ENCODE measurements at places on chromosomes 4 and X.

DNA sequence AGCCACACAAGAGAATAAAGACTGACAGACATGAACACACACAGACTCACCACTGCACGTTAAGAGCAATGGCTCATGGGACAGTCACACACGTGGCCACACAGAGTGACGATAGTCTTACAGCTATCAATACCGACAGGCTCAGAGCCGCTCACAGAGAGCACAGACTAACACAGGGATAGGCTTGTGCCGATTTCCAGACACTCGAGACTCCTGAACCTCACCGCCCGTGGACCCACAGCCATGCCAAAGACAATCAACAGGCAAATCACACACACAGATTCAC, 716 bp upstream of the SLC38A5 start:
- DNase-seq = no peak

DNA sequence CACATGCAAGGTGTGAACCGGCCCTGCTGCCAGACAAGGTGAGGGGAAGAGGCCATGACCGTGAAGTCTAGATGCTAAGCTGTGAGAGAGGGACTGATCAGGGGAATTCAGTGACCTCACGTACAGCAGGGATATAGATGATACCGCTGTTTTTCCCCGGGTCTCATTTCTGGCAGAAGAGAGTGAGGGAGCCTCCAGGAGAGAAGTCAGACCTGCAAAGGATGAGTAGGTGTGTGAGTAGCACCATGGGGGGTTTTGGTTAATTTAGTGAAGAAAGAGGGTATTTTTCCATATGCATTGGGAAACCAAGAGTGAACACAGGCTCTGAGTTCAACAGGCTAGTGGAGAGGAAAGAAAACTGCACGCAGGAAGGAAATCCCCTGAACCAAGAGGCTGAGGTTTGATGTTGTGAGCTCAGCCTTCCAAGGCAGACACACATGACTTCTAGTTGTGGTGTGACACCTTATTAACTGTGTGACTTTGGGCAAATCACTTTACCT, 127.6 kb upstream of the GATB start:
- DNase-seq = no peak

DNA sequence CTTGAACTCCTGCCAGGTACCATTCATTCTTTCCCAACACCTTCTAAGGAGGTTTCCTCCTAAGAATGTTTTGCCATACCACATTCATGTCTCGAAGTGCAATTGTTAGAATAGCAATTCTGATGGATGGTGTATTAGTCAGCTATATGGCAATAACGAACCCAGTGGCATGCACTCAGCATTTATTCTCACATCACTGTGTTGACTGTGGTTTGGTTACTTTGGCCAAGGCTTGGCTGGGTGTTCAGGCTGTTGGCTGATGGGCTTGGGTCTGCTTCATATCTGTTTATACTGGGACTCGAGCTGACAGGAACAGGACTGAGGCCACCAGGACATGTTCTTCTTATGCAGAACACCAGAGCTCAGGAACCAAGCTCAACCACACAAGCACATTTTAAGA, 31.7 kb downstream of the PSAPL1 start:
- no peak for DNase-seq

DNA sequence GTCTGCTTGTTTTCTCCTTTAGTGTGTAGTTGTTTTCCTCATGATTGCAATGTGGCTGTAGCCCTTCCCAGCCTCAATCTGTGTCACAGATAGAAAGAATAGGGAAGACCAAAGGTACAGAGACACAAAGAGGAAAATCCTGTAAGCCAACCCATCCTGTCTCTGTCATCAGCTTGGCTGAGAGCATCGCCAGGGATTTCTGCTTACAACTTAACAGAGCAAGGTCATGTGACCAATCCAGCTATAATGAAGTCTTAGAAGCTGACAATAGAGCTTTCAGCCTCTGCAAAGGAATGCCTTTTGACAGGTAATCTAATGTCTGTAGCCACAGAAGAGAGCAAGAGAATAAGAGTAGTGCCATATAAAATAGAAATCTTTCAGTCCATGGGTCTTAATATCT, 1598.0 kb upstream of the AGA start:
- peak; percentile 7 for DNase-seq

DNA sequence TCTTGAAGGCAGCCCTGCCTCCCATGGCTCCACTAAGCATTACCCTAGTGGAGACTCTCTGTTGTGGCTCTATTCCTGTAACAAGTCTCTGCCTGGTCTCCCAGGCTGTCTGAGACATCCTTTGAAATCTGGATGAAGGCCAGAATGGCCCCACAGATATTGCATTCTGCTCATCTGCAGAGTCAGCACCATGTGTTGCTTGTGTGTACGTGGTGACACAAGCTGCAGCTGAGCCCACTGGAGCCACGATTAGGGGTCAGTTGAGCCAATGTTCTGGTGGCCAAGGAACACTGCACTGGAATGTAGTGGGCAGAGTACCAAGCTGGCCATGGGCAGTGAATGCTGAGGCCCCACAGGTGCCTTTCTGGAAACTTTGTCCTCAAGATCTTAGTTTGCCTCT, 29.2 kb downstream of the GRID2 start:
- DNase-seq = no peak

DNA sequence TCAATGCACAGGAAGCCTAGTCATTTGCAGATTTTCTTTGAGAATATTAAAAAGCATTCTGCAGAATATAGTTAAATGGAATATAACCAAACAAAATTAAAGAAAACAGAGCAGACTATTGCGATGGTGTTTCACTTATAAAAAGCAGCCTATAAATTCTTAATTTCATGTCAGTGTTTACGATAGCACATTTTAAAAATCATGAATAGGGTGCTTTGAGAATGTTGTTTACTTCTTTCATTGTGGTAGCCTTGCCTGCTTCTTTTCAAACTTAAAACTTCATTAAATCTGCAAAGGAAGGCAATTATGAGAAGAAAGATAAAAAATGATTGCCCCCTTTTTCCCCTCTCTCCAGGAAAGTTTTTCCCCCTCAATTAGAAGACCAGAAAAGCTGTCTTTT, 748.6 kb downstream of the CCSER1 start:
- no peak for DNase-seq

DNA sequence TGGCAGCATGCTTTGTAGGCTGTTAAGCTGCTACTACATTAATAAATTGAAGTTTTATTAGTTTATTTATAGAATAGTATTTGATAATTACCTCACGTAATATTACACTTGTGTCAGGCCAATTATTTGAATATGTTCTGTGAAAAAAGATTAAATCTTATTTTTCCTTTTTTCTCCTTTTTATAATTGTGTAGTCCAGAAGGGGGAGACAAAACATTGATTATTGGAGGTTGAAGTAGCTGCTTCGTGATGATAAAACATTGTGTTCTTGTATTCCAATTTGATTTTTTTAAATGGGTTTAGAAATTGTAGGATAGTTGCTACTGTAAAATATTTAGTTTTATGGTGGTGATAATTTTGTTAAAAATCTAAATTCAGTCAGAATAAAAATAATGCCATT, 85.7 kb downstream of the DIAPH2 start:
- DNase-seq = no peak

DNA sequence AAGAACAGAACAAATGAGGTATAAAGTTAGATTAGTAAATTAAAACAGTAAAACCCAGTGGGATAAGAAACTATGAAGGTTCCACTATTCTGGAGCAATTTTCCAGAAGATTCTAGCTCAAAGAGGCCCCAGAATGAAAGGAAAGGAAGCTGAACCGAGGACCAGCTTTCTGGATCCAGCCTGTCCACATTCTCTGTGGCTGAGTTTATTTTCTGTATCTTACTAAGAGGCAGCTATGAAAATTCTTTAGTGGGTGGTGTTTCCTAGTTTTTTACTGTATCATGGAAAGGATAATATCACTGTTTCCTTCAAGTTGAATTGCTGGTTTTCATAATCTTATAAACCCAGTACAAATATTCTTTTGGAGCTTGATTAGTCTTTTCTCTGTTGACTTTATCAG, 11.8 kb downstream of the DAPP1 start:
- no peak for DNase-seq

DNA sequence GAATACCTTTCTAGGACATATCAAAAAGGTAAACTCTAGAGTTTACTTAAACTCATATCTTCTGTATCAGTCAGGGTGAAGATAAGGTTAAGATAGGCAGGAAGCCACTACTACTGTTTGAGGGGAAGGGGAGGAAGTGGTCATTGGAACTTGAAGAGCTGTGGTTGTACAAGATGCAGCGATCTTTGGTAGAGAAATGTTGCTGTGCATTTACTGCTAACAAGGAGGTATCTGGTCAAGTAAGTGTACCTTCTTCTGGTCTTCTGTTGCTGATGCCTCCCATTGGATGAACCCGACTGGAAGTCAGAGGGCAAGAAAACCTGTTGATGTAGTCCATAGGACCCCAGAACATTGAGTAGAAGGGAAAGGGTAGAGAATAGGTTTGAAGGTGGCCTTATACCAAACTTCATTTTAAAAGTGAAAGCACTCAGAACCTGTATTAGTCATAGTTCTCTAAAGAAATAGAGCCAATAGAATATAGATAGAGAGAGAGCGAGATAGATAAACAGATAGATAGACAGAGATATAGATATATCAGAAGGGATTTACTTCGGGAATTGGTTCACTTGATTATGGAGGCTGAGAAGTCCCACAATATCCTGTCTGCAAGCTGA, 47.9 kb upstream of the TSPAN5 start:
- DNase-seq = no peak

DNA sequence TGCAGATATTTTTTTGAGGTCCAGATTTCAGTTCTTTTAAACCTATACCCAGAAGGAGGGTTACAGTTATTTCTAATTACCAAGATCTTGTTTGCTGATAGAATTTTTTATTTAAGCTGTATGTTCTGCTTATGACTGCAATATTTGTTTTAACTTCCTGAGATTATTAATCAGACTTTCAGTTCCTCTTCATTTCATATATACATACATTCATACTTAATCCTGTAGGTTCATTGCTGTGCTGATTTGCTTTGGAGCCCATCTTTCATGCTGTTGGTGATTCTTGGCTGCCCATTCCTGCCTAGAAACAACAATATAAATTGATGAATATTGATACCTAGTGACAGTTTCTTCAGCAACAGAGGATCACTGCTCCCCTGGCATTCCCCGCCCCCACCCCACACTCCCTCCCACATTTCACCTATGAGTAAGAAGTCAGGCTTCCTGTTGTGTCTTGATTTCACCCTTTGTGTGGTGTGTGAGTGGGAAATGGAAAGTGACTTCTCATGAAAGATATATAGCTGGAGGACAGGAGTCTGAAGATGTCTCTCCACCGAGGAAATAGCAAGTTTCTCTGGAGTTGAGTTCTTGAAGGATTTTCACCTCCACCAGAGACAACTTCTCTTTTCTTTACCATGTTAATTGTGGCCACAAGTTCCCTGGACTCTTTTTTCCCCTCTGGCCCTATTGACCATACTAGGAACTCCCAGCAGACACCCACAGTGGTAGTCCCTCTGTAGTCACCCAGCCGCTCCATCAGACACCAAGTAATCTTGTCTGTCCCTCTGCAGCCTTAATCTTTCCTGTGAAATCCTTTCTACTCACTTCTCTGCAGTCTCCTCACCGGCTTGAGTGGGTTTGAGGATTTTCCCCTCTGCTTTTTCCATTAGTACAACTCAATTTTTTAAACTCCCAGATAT, 118.4 kb downstream of the ASB9 start:
- no peak for DNase-seq

- DNase-seq = no peak
Measured at GRCh38 chr4:153418558-153418957, 47.6 kb upstream of the TMEM131L start.

DNA sequence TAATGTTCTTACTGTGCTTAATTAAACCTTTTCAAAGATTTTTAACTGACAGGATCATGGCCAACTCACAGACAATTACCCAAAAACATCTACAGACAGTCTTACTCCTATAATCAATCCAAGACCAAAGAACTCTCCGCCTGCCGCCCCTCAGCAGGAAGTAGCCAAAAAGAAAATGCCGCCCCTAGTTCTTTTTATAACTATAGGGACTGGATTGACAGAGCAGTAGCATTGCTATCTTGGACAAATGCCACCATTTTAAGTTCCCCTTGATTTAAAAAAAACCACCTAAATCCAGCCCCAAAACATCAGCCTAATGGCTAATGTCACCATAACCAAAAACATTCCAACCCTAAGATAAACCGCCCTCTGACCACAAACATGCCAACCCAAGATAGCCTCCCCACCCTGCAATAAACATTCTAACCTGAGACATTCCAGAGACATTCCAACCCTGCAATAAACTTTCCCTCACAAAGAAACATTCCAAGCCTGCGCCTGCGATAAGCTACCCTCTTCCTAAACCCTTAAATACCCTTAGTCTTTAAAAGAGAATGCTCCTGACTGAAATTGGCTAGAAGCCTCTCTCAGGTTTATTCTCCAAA, 77.0 kb downstream of the COQ2 start:
- DNase-seq = no peak

DNA sequence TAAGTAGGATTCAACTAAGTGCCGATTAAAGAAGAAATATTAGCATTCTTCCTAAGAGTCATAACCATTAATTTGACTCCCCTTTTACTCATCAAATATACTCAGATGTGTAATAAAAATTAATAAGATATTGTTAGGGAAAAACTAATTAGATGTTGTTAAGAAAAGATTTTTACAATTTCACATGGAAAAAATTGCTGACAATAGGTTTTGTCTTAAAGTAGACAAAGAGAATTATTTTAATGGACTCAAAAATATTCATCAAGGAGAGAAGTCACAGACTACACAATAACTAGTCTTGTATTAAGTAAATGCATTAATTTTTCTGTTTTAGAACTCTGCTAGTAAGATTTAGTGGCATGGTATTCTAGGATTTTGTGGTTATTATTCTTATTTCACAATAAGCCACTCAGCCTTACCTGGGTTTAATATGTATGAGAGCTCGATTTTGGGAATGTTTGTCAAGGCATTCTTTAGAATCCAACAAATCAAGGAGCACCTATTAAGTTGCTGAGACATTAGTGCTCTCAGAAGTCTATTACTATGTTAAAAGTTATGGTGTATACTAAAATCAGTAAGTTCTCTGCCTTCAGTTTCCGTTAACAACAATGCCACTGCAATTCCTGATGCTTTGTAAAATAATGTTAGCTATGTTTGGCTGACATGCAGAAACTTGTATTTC, 110.2 kb upstream of the UGT8 start:
- no peak for DNase-seq

GRCh38 chrX:131917588-131917987, 105.5 kb upstream of the STK26 start:
- DNase-seq = no peak

- no peak for DNase-seq
Measured at GRCh38 chr4:20341134-20341738, 89.5 kb downstream of the SLIT2 start.

DNA sequence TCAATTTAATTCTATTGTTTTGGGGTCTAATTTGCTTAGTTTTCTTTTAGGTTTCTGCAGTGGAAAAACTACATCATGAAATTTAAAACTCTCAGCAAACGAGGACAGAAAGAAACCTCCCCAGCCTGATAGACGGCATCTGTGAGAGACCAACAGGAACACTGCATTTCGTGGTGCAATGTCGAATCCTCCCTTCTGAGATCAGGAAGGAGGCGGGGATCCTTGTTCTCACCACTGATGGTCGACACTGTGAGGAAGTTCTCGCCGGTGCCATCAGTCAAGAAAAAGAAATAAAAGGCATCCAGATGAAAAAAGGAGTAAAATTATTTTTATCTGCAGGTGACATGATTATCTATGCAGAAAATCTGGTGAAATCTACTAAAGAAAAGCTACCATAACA, 16.5 kb downstream of the GAK start:
- DNase-seq = no peak

All from iPS-NIHi11 (cell line).